ENCODE measurements at places on chromosomes 2 and 18.

- DNase-seq, result peak; percentile 55
Measured at GRCh38 chr2:74481961-74482800, 617 bp downstream of the CCDC142 start.

DNA sequence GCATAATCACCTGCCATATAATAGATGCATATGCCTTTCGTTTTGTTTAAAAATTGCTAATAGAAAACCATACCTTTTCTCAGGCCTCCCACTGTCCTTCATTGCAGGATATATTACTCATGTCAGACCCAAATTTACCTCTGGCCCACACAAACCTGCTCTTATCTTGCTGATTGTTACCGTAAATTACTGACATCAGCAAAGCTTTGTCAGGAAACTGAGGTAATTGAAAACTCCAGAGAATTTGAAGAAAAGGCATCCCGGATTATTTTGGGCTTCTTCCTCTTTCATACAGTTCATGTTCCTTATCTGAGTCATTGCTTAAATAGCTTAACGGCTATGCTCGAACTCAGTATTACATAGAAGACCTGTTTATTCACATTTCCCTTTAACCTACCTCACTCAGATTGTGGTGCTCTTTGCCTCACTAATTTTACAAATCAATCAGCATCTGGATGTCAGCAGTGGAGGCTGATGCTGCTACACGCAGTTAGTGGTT lies 145.7 kb downstream of the ZEB2 start:
- no peak for DNase-seq

DNA sequence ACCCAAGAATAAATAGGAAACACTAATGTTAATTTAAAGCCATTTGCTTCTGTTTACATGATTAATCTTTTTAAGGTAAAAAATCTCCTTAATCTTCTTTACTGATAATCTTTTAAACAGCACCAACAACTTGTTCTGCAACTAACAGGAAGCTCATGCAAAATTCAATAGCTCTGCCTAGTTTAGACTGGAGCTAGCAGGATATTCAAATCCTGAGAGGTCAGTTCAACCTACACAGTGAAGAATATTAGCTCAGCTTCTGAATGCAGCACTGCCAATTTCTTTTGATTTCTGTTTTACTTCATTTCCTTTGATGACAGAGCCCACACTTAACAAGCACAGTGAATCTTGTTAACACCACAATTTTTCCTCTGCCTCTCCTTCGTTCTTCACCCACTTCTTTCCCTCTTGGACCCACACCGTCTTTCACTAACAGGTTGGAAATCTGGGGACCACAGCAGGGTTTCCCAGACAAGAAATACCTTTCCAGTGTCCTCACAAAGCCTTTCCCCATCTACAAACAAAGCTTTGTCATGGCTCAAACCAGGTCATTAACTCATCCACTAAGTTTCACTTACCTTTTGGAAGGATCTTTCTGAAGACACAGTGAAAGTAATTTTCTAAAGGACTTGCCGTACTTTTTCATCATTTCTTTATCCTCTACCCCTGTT lies 109.8 kb downstream of the STK39 start:
- no peak for DNase-seq

DNA sequence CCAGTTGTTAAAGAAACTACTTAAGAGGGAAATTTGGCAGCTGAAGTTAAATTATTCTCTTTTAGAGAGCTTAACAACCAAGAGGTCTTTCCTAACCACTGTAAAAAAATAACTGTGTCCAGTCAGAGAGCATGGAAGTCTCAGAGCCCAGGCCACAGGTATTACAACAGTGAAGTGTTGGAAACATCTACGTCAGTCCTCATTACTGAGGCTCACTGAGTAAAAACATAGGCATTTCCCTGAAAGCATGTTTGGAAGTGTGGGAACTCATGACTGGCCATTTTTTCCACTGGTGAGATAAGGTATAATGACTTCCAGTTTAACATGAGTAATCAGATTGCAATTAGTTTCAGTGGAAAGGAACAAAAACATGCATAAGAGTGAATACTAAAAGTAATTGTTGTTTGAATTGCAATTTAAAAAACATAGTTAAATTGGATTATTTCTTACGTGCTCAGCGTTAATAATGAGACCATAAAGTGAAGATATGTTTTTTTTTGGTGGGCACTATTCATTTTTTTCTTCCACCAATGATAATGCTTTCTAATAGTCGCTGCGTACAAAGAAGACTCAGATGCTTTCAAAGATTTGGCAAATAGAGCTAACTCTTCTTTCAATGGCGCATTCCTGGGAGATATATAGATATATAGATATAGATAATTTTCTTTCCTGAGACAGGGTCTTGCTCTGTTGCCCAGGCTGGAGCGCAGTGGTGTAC lies 60.8 kb downstream of the EFEMP1 start:
- no peak for DNase-seq

- no peak for DNase-seq
Measured at GRCh38 chr2:175152242-175152641, 15.8 kb downstream of the ATF2 start.

GRCh38 chr2:195022508-195022830 lies 634.6 kb upstream of the SLC39A10 start:
- no peak for DNase-seq

- no peak for DNase-seq
Measured at GRCh38 chr2:227627769-227628168, 10.5 kb downstream of the SCYGR4 start.

DNA sequence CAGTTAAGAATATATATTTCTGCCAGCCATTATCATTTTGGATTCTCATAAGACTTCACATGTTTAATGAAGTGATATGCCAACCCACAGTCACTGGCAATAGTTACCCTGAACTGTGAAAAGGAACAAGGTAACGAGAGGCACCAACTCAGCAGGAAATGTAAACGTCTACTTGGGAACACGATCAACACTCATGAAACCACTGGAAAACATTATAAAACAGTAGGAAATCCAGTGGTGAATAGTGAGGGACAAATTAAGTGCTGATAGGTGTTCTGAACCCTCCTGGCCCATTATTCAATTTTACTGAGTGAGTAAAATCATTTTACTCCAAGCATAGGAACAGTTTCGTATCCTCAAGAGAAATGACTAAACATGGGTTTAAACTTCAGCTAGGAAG lies 17.1 kb downstream of the CCDC68 start:
- no peak for DNase-seq

- no peak for DNase-seq
Measured at GRCh38 chr2:160054984-160055725, 7.3 kb downstream of the PLA2R1 start.

DNA sequence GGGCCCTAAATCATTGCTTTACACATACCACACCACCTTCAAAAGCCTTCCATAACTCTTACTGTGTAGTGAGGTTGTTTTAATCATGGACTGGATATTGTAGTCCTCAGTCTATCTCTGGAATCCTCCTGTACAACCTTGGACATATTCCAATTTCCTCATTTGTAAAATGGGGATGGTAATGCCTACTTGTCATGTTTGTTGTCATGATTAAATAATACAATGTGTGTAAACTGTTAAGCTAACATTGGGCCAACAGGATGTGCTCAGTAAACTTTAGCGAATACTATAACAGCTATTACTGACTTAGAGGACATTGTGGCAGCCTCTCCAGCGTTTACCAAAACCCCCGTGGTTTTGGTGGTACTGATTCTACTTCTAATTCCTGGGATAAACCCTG lies 74.7 kb upstream of the PTPRM start:
- no peak for DNase-seq

DNA sequence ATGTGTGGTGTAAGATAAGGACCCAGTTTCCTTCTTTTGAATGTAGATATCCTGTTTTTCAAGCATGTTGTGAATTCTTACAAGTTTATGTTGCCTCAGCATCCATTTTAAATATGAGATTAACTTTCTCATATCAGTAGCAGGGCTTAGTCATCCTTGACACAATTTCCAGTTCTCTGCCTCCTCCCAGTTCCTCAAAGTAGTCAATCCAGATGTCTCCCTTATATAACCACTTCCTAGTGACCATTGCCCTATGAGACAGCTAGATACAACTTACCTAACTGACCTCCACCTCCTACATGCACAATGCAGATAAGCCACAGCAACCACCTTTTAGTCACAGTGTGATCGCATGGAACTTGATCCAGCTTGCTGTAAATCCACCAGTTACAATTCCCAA lies 269.2 kb upstream of the ZNF521 start:
- no peak for DNase-seq

DNA sequence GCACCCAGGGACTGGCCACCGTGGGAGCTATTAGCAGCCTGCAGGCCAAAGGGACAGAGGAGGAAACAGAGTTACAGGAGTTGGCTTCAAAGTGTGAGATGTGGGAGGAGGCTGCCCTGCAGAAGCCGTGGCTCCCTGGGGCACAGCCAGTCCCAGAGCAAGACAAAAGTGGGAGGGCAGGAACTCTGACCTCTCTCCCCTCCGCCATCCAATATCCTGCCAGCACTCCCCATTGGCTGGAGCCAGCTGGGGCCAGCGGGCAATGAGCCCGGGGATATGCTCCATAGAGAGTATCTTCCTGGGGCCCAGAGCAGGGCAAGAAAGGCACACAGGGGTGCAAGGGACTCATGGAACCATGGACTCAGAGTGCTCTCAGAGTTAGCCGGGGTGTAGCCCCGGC lies 143.1 kb downstream of the INHBB start:
- DNase-seq, result no peak

GRCh38 chr2:23563151-23563550 lies 178.2 kb downstream of the KLHL29 start:
- DNase-seq, result no peak

GRCh38 chr2:105239924-105240323 lies 1.6 kb upstream of the GPR45 start:
- DNase-seq, result no peak

GRCh38 chr2:134216152-134216829 lies 37.6 kb upstream of the MGAT5 start:
- no peak for DNase-seq

DNA sequence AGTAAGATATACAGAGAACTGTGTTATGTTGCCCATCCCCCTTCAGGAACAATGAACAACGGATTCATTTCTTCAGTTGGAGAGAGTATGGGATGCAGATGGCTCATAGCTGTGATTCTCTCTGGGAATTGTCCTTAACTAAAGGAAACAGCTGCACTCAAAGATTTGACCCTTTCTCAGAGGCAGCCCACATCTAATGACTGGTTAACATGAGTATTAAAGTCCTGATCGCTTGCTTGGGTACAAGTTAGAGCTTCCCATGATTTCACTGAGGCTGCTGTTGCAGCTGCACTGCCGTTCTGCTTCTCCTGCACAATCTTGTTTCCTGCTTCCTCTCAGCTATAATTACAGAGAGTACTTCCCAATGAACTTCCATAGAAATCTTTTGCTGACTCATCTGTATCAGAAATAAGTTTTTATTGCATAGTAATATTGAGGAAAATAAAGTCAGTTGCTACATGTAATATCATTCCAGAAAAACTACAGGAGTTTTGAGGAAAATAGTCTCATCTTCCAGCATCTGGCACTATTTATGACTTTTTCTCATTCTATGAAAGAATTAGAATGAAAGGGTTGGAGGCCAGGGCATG lies 12.8 kb upstream of the SCN9A start:
- DNase-seq, result no peak

- DNase-seq, result no peak
Measured at GRCh38 chr2:19120181-19120580, 238.2 kb downstream of the OSR1 start.

DNA sequence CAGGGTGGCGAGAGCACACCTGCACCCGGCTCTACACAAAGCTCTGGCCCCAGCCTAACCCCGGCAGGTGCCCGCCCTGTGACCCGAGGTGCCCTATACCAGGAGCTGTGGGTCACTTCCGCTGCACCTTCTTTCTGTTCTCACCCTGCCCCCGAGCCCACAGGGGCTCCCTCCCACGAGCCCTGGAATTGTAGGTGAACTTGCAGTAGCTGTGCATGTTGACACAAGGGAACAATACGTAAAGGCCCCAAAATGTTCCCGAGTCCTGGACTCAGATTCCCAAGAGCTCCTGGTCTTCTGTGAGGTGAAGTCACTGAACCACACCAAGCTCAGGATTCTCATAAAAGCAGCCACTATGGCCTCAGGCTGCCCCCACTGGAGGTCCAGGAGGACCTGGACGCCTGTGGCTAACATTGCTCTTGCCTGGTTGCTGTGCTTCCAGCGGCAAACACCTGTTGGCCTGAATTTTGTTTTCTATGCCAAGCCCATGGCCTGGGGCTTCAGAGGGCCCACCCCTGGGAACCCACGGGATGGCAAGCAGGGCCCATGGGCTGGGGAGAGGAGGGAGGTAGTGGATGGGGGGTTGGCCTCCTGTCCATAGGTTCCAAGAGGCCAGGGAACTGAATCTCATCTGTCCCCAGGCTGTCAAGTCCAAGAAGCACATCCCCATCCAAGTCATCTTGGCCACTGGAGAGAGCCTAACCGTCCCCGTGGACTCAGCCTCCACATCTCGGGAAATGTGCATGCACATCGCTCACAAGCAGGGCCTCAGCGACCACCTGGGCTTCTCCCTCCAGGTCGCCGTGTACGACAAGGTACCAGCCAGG lies 23.2 kb upstream of the GPR17 start:
- no peak for DNase-seq

- DNase-seq, result no peak
Measured at GRCh38 chr2:143480601-143481236, 351.5 kb downstream of the ARHGAP15 start.

DNA sequence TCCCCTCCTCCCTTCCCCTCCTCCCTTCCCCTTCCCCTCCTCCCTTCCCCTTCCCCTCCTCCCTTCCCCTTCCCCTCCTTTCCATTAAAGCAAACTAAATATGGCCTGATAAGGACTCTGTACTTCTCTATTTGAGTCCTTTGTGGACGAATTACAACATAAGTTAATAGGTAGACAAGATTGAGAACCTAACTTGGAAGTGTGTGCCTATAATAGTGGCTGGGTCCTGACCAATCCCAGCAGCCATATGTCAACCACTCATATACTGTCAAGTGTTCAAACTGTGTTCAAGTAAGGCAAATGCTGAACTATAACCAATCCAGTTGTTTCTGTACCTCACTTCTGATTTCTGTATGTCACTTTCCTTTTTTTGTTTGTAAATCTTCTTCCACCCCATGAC lies 97.1 kb upstream of the RBMS1 start:
- DNase-seq, result no peak

DNA sequence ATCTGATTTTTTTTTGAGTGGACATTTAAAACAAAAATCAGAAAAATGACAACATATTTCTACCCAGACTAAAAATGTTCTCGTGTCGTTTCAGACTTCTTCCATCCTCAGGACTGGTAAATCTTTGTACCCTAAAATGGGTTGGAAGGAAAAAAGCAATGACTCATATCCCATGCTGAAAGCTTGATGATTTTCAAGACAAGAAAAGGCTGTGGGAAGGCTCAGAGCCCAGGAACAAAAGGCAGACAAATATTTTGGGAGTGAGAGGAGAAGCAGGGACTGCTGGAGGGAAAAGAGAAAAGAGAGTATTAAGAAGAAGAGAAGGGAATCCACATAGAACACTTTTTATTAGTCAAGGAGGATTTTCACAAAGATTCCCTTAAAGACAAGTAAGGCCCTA lies 77.1 kb upstream of the CTAGE1 start:
- no peak for DNase-seq

GRCh38 chr18:76491776-76492668 lies 3.0 kb downstream of the ZNF516 start:
- DNase-seq, result peak; percentile 33

- DNase-seq, result no peak
Measured at GRCh38 chr2:189375842-189376241, 65.4 kb upstream of the WDR75 start.

All from activated CD4-positive, alpha-beta T cell treated with anti-CD3 and anti-CD28 coated beads for 4 hours (primary cell).